Neural progenitor cell (in vitro differentiated cells): ENCODE measurements at places on chromosomes 4 and X. TPM values are rescaled to one million over a fixed set of nuclear protein-coding genes. Genes with fewer than 3 reads are reported as not detected.

DNA sequence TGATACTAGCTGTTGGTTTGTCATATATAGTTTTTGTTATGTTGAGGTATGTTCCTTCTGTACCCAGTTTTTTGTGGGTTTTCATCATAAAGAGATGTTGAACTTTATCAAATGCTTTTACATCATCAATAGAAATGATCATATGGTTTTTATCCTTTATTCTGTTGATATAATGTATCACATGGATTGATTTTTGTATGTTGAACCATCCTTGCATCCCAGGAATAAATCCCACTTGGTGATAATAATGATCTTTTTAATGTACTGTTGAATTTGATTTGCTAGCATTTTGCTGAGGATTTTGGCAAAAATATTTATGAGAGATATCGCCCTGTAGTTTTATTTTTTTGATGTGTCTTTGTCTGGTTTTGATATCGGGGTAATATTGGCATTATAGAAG lies 22.5 kb upstream of the NAA11 start:
- no peak overlapping the region for H3K4me3 ChIP-seq
- H3K27ac ChIP-seq: no peak overlapping the region
- no peaks in the 10 kb centered on the region for H3K4me1 ChIP-seq
- no peaks in the 10 kb centered on the region for H3K36me3 ChIP-seq
- no peak for DNase-seq

DNA sequence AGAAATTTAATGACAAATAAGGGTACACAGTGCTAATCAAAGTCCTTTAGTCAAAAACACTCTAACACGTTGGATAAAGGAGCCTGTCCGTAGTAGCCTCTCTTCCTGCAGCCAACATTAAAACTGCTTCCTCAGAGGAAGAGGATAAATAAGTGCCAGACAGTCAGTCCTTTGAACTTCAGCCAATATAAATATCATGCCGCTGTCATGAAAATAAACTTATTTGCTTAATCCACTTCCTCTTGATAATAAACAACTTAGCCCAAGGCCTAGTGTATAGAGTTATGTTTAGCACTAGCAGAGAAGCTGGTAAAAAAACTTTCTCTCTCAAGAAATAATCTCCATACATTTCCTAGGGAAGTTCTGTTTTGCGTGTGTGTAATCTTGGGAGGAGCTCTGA lies 196.7 kb downstream of the HS3ST1 start:
- no peak overlapping the region for H3K4me3 ChIP-seq
- no peak overlapping the region for H3K27ac ChIP-seq
- no peaks in the 10 kb centered on the region for H3K36me3 ChIP-seq
- H3K27me3 ChIP-seq: no peaks in the 10 kb centered on the region
- DNase-seq: no peak

The TREX2 gene
- total RNA-seq: 0.96 TPM in 1 of 2 replicates, not detected in the other

The F9 gene
- total RNA-seq: not detected in 2 replicates

The C4orf51 gene
- not detected in 2 replicates for total RNA-seq
